ENCODE measurements at places on chromosomes 1 and 21. TPM values are rescaled to one million over a fixed set of nuclear protein-coding genes. Genes with fewer than 3 reads are reported as not detected.

GRCh38 chr1:111988743-111989453, 570 bp downstream of the KCND3 start:
- no peak for DNase-seq

DNA sequence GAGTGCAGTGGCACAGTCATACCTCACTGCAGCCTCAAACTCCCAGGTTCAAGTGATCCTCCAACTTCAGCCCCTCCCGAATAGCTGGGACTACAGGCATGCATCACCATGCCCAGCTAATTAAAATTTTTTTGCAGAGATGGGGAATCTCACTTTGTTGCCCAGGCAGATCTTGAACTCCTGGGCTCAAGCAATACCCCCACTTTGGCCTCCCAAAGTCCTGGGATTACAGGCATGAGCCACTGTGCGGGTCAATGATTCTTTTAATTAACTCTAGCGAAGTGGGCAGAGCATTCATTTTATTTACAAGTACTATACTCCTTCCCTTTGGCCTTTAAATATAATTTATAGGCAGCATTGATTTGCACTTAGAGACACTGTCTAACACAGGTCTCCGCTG, 2.5 kb upstream of the OTUD3 start:
- DNase-seq: no peak

- no peak for DNase-seq
These were observed 217.6 kb upstream of the SAMSN1 start for GRCh38 chr21:14763695-14764064.

DNA sequence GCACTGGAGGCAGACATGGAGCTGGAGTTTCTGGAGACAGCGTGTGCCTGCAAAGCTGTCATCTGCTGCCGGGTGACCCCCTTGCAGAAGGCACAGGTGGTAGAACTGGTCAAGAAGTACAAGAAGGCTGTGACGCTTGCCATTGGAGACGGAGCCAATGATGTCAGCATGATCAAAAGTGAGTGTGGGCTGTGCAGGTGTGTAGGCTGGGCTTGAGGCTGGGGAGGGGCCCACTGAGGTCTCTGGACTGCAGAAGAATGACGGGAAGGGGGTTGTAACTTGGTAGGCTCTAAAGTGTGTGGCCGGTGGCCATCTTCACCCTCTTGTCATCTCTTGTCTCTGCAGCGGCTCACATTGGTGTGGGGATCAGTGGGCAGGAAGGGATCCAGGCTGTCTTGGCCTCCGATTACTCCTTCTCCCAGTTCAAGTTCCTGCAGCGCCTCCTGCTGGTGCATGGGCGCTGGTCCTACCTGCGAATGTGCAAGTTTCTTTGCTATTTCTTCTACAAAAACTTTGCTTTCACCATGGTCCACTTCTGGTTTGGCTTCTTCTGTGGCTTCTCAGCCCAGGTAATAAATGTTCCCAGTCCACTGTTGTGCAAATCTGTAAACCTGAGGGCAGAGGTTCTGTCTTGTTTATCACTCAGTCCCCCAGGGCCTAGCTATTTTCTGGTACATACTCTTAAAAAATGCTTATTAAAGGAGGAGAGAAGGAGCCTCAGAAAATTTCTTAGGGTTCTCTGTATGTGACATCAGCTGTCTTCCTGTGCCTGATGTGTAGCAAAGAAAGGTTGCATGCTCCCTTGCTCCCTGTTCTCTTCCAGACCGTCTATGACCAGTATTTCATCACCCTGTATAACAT, 19.9 kb downstream of the ATP8B2 start:
- DNase-seq: no peak

The IFI44L gene
- 1.0 TPM for polyA plus RNA-seq

GRCh38 chr1:44290250-44291094, 64.6 kb downstream of the ERI3 start:
- DNase-seq: no peak
